ENCODE measurements at places on chromosomes 4 and X. TPM values are rescaled to one million over a fixed set of nuclear protein-coding genes. Genes with fewer than 3 reads are reported as not detected.
A peak's percentile ranks its signal among the peaks of the same experiment; 100 is the strongest.

TMPRSS11A gene
- polyA plus RNA-seq, result not detected

STAP1 gene
- polyA plus RNA-seq, result not detected

NXF3 gene
- polyA plus RNA-seq, result 0.05 TPM

MAGEB10 gene
- polyA plus RNA-seq, result not detected

ZNF827 gene
- 3.9 TPM for polyA plus RNA-seq

PROM1 gene
- 16.4 TPM for polyA plus RNA-seq

- peak; percentile 96 for DNase-seq
Observed at GRCh38 chr4:38162240-38162784, 202.1 kb downstream of the PTTG2 start.

DNA sequence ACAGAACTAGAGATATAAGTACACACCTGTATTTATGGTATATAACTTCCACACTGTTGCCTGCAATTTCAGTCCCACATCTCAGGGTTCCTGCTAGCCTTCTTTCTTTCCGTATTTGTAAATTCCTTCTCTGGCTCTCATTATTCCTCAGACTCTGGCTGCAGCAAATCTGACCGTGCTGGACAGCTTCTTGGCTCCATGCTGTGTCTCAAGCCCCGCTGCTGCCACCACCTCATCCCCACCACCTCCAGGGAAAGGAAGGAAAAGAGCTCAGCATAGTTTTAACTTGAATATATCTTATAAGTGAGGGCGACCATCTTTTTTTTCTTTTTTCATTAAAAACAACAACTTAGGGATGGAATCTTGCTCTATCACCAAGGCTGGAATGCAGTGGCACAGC is 155.6 kb upstream of the CXCL13 start:
- DNase-seq, result no peak

DNA sequence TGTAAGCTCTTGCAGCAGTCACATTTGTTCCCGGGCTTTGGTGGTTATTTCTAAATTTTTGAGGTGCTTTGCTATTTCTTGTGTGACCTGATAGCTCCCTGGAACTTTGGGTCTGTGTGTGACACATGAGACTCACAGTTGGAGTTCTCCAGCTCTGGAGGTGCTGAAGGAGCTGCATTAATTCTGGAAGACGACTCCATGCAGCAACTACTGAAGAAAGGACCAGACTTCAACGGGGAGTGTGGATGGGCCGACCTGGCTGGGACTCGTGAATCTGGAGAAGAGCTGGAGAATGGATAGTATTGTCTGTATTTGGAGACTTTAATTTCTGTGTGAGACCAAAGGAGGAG is 1.5 kb downstream of the MRFAP1 start:
- DNase-seq, result no peak

GRCh38 chr4:154507156-154507555 is 15.6 kb upstream of the DCHS2 start:
- DNase-seq, result no peak

- DNase-seq, result no peak
Observed at GRCh38 chrX:108216919-108217571, 125.5 kb downstream of the ATG4A start.

DNA sequence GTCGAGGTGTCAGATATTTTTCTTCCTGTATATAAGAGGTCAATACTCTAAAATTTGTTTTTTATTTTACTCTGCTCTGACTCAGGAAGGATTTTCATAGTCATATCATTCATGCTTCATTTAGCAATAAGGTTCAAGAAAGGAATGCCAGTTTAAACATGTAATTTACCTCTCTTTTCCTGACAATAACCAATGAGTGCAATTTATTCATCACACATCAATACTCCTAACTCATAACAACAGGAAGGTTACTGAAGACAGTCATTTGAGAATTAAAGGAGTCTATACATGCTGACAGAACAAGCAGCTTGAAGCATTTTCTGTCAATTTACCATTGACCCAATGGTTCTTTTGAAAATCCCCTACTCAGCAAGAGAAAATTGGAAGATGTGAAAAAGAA is 190.3 kb upstream of the RPS6KA3 start:
- no peak for DNase-seq

DNA sequence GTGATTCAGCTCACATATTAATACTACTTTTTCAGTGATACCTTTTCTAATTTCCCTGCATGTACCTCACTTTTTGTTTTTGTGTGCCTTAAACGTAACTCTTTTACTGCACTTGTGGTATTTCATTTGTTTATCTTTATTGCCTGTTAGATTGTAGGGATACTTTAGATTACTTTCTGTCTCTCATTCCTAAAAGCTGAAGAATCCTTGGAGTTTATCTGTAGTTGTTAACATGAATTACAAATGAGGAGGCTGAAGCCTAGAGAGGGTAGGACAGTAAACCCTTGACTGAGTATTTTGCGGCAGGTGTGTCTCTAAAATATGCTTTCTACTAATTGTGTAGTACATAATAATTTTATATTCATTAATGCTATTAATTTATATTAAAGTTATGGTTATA is 34.9 kb downstream of the BMP2K start:
- no peak for DNase-seq

Measured in HepG2 (cell line).